Cardiac fibroblast (primary cell): ENCODE measurements at places on chromosomes 2 and 18.

- peak; percentile 64 for DNase-seq
Measured at GRCh38 chr18:55343396-55344073, 244.5 kb downstream of the TCF4 start.

DNA sequence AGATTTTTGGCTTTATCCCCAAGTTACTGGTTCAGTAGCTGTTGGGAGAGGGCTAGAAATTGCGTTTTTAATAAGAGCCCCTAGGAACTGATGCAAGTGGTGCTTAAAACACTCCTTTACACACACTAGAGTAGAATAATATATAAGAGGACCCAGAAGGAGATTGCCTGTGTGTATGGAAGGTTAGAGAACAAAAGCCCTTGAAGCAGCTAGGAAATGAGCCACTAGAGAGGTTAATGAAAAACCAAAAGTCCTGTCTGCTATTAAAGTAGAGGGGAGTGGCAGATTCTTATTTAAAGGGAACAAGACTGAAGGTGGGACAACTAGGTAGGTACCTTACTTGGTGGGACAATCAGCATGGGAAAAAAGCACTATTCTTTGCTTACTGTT, 14.4 kb upstream of the SLC39A10 start:
- DNase-seq, result no peak

GRCh38 chr2:97988722-97989121, 7.0 kb downstream of the TMEM131 start:
- DNase-seq, result no peak

- DNase-seq, result peak; percentile 86
Measured at GRCh38 chr2:237693291-237693994, 66.1 kb downstream of the LRRFIP1 start.

- no peak for DNase-seq
Measured at GRCh38 chr2:218910741-218911140, 30.1 kb downstream of the WNT10A start.

DNA sequence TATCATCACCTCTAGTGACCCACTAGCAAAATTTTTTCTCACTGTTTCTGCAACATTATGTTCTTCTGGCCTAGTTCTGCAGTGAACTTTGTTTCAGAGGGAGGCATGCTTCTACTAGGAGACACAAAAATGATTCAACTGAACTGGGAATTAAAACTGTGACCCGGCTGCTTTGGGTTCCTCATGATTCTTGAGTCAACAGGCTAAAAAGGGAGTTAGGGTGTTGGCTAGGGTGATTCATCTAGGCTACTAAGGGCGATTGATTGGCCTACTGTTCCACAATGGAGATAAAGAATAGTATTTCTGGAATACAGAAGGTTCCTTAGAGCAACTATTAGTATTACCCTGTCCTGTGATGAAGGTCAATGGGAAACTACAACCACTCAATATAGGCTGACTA, 179.5 kb downstream of the PPP1R1C start:
- peak; percentile 44 for DNase-seq

DNA sequence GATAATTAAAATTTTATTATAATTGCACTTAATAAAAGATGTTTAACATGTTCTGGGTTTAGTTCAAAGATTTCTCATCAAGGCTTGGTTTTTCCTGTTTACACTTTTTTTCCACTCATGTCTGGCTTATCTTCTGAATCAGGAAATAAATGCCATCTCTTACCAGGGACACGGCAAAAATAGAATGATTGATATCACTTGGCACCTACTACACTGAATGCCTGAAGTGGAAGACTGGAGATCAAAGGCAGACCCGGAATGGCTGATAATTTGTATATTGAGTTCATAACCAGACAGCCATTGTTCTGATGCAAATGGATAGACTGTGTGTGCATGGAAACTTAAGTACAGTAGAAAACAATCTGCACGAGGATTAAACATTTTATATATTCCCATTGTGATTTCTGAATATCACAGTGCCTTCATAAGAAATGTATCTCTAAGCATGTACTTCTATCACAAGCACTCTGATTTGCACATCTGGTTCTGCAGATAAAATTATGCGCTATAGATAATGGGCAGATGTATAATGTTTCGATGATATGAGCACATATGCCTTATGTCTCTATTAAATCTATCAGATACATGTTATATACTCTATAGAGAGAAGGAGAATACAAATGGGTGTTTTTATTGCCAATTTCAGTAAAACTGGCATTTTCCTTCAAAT, 304.8 kb downstream of the RND3 start:
- no peak for DNase-seq

GRCh38 chr2:64905338-64906024, 83.7 kb upstream of the SLC1A4 start:
- no peak for DNase-seq
